Caki2 (cell line): ENCODE measurements at places on chromosomes 1 and 21. TPM values are rescaled to one million over a fixed set of nuclear protein-coding genes. Genes with fewer than 3 reads are reported as not detected.

Gene PLD5
- 2.5 TPM in 1 of 2 replicates, not detected in the other for total RNA-seq

Gene USP25
- 15.8 and 26.8 TPM in 2 replicates for total RNA-seq

Gene CFAP107
- total RNA-seq = not detected in 2 replicates

Gene MTMR11
- total RNA-seq = 12.9 and 13.8 TPM in 2 replicates

Gene CYYR1
- total RNA-seq = not detected in 2 replicates

Gene TCP10L
- total RNA-seq = 2.9 TPM in 1 of 2 replicates, not detected in the other

GRCh38 chr1:115632251-115633026 lies 9.3 kb upstream of the VANGL1 start:
- DNase-seq = no peak

DNA sequence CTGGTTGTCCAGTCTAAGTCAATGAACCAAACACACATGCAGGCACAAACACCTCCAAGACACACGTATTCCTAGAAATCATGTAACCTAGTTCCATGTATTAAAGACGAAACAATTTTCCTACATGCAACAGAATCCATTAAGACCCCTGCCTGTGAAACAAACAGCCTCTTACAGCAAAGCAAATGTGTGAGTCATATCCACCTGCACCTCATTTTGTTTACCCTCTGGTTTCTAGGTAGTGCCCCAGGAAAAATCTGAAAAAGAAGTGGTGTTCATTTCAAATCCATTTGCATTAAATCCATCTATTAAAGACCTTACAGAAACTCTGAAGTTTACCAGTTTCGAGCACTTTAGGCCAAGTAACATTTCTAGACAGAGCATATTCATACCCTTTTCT lies 74.1 kb downstream of the VCAM1 start:
- DNase-seq = no peak

- peak; percentile 40 for DNase-seq
These were observed at the start of gene CYP2J2 for GRCh38 chr1:59926381-59927123. Gene CYP2J2 (minus strand): TSS chr1:59926773. CDS start chr1:59926746, 27 bp downstream.

- DNase-seq = no peak
These were observed 70.2 kb downstream of the UCK2 start for GRCh38 chr1:165897326-165898303.

GRCh38 chr21:22758478-22758877 lies 1760.3 kb downstream of the NCAM2 start:
- DNase-seq = peak; percentile 65
